G401 (cell line): ENCODE measurements at places on chromosomes 6 and 20.

DNA sequence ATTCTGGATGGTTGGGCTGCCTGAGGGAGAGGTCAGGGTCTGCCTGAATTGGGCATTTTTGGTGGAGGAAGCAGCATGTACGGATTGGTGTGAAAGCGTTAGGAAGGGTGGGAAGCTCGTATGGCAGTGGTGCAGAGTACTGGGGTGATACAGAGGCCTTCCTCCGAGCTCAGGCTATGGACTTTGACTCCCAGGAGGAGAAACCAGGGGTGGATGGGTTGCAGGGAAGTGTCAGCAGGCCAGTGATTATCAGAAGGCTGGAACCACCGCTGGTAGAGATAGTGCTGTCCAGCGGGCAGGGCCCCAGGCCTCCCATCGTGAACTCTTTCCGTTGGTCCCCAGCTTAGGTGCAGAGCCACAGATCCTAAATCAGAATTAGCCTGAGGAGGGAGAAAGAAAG, 5.3 kb downstream of the WFDC5 start:
- no peak for DNase-seq

- DNase-seq: no peak
Observed at GRCh38 chr6:77839292-77839691, 186.5 kb downstream of the MEI4 start.

DNA sequence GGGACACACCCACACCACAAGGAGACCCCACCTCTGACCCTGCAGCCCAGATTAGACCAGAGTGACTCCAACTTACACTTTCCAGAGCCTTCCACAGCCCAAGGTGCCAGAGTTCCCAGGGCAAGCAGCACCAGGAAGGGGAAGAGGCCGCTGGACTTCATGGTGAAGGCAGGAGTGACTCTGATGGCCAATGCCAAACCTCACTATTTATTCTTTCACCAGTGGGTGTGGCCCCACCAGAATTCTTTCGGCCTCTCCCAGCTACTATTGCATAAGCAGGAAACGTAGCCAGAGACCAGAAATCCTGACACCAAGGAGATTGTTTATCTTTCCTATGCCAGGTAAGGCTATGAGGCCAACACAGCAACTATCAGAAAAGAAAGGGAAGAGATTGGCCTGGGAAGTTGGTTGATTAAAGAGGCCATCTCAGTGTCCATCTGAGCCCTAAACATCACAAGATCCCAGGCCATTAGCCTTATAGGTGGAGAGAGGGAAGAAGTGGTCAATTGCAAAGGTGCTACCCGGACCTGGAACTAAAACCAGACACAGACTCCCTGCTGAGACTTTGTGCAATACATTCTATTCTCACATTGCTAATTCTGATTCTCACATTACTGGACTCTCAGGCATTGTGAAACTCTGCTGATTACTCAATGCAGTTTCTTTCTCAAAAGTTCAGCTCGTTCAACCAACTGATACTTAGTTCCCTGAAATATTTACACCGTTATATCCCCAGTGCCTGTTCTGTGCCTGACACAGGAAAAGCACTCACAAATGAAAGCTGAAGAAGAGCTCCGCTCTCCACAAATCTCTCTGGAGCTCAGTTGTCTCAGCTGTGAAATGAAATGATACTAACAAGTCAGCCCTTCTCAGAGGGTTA, at the start of gene SLPI:
TSS of gene SLPI (minus strand) at position 182 of the 880 bp plus-strand sequence. CDS start at position 161, 21 bp downstream.
- DNase-seq: no peak

GRCh38 chr20:47389867-47390347, 33.4 kb upstream of the ZMYND8 start:
- no peak for DNase-seq

DNA sequence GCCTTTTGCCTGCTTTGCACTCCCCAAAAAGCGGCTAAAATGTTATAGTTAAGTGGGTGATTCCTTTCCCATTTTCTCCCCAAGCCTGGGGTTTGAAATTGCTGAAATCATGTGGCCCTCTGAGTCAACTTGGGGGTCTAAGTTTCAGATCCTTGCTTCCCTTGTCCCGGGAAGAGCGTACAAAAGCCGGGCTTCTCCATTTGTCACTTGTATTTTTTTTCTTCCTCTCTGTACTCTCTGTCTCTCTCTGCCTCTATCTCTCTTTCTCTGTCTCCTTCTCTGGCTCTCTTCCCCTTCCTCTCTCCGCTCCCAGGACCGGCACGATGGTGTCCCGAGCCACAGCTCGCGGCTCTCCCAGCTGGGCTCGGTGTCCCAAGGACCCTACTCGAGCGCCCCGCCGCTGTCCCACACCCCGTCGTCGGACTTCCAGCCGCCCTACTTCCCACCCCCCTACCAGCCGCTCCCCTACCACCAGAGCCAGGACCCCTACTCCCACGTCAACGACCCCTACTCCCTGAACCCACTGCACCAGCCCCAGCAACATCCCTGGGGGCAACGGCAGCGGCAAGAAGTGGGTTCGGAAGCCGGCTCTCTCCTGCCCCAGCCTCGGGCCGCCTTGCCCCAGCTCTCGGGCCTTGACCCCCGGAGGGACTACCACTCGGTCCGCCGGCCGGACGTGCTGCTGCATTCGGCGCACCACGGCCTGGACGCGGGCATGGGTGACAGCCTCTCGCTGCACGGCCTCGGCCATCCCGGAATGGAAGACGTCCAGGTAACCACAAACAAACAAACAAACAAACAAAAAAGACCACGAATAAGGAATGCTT, 4.6 kb downstream of the TFAP2B start:
- no peak for DNase-seq

- DNase-seq: no peak
Observed at GRCh38 chr6:44737341-44737740, 349.8 kb downstream of the CDC5L start.

GRCh38 chr20:3080939-3081388, 3.6 kb downstream of the AVP start:
- DNase-seq: peak; percentile 38

GRCh38 chr6:5121956-5122355, 36.8 kb downstream of the PPP1R3G start:
- DNase-seq: no peak

DNA sequence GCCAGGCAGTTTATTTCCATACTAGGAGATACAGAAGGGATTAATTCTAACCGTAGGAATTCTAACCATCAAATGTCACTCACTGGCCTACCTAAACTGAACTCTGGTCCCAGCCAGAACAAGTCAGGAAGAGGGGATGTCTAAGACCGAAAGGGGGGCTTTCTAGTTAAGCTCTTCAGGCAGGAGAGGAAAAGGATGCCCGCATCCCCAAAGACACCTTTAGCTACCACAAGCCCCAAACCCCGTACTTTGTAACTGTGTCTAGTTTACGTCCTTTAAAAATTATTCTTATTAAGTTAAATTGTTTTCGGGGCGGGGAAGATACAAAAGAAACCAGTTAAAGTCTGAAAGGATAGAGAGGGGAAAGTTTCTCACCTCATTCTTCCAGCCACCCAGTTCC, 1.2 kb upstream of the ZNF76 start:
- no peak for DNase-seq

- DNase-seq: no peak
Observed at GRCh38 chr20:21710341-21710740, 4.9 kb downstream of the PAX1 start.

DNA sequence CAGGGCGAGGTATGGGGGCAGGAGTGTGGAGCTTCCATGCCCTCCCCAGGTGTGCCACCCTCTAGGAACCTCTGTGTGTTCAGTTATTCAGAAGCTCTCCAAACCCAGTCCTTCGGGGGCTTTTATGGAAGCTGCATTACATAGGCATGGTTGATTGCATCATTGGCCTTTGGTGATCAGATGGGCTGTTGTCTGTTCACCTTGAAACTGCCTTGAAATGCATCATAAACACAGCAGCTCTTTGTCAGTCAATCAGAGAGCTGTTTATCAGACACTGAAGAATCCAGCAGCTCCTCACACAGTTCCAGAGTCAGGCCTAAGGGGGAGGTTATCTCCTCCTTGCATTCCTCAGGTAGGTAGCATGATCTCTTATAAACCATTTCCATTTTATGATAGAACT, 62.4 kb downstream of the E2F3 start:
- DNase-seq: no peak
